ENCODE measurements at places on chromosomes 2 and 18. TPM values are rescaled to one million over a fixed set of nuclear protein-coding genes. Genes with fewer than 3 reads are reported as not detected.

- DNase-seq, result no peak
Observed at GRCh38 chr2:67613227-67613626, 216.1 kb downstream of the ETAA1 start.

- no peak for DNase-seq
Observed at GRCh38 chr2:239349453-239350135, 51.2 kb downstream of the HDAC4 start.

DNA sequence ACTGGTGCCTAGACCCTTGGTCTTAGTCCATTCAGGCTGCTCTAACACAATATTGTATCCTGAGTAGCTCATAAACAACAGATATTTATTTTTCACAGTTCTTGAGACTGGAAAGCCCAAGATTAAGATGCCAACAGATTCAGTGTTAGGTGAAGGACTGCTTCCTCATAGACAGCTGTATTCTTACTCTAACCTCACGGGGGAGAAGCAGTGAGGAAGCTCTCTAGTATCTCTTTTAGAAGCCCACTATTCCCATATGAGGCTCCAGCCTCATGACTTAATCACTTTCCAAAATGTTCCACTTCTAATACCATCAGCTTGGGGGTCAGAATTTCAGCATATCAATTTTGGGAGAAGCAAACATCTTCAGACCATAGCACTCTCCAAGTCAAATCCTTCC, 833.4 kb downstream of the LRRTM4 start:
- no peak for DNase-seq

DNA sequence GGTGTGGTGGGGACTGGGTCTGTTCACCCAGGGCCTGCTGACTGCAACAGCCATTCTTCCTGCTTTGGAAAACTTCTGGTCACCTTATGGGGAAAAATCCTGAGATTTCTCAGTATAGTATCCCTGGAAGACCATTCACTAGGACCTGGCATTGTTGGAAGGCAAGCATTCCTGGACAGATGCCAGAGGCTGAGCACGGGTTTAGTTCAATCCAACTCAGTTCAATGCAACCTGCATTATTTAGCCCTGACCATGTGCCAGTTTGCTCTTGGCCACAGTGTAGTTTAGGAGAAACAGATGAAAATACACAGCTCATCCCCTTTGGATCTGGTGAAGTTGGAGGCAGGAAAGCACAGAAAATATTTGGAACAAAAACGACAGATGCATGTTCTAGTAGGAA, 95.9 kb downstream of the LPIN1 start:
- DNase-seq, result no peak

- DNase-seq, result no peak
Observed at GRCh38 chr2:20443276-20443920, 3.5 kb upstream of the RHOB start.

- no peak for DNase-seq
Observed at GRCh38 chr2:232292395-232293154, 86.0 kb upstream of the ALPP start.

- DNase-seq, result no peak
Observed at GRCh38 chr2:159904127-159904958, 106.3 kb upstream of the CD302 start.

DNA sequence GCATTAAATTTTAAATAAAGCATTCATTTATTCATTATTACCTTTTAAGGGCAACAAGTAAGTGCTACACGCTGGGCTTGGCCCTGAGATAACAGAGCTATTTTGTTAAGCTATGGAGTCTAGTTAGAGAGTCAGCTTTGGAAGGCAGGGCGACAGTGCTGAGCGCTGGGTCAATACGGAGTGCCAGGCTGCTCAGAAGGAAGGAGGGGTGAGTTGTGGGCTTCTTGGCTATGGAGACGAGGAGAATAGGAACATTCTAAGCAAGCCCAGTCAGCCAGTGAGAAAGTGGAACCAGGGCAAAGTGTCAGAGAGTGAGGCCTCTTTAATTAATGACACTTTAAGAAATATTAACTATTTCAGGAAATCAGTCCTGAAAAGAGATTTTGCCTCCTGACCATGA, 288.4 kb downstream of the LRRTM1 start:
- no peak for DNase-seq

DNA sequence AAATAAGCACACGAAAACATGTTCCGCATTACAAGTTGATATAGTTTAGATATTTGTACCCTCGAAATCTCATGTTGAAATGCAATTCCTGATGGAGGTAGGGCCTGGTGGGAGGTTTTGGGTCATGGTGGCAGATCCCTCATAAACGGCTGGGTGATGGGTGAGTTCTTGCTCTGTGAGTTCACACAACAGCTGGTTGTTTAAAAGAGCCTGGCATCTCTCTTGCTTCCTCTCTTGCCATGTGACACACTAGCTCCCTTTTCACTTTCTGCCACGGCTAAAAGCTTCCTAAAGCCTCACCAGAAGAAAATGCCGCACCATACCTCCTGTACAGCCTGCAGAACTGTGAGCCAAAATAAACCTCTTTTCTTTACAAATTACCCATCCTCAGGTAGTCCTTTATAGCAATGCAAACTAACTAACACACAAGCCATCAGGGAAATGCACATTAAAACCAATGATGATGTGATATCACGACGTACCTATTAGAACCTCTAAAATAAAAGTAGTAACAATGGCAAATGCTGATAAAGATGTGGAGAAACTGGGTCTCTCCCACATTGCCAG, 188.5 kb downstream of the ANAPC1 start:
- no peak for DNase-seq

The CEP68 gene
- 30.4 TPM for polyA plus RNA-seq

- DNase-seq, result no peak
Observed at GRCh38 chr18:59655676-59656075, 41.5 kb downstream of the CCBE1 start.

The EPHA4 gene
- 27.8 TPM for polyA plus RNA-seq

DNA sequence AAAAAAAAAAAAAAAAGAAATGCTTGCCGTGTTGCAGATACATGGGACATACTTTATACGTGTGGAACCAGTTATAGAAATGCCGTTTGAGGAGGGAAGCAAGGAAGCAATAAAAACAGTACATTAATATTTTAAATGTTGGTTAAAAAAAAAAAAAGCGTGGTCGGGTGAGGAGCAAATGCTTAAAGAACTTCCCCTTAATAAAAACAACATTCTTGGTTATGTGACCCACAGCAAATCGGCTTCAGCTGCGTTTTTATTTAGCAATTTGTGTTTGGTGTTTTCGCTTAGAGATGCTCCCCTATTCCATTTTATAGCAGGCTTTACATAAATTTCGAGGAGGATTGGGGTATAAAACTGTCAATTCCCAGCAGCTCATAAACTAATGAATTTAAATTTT, 223.6 kb downstream of the LRRTM1 start:
- DNase-seq, result no peak

- DNase-seq, result no peak
Observed at GRCh38 chr18:25896956-25897355, 193.5 kb downstream of the SS18 start.

GRCh38 chr2:39650468-39650867, 15.2 kb upstream of the TMEM178A start:
- DNase-seq, result no peak

DNA sequence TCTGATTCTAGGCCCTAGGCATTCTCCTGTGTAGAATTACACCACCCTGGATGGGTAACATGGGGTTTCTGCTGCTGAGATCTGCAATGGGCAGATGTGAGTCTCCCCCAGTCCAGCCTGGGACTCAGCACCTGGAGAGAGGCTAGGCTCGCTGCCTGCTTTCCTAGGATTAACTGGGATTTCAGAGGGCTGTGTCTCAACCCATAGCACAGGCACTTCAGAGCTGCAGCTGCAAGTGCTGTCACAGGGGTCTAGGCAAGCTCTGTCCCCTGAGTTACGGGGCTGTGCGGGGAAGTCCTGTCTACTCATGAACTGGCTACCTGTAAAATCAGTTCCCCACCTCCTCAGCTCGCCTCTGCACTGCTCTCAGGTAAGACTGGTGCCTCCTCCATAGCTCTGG, 51.5 kb downstream of the CABLES1 start:
- DNase-seq, result no peak

- no peak for DNase-seq
Observed at GRCh38 chr2:57806449-57806968, 240.1 kb upstream of the VRK2 start.

The LRRTM1 gene
- 2.5 TPM for polyA plus RNA-seq

DNA sequence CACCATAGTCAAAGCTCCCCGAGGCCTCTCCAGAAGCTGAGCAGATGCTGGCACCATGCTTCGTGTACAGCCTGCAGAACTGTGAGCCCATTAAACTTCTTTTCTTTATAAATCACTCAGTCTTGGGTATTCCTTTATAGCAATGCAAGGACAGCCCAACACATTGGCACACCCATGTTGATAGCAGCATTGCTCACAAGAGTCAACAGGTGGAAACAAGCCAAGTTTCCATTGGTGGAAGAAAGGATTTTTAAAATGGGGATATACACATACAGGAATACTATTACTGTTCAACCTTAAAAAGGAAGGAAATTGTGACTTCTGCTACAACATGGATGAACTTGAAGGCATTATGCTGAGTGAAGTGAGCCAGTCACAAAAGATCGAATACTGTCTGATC, 186.8 kb upstream of the RAB12 start:
- DNase-seq, result no peak

GRCh38 chr2:217085543-217085942, 225.7 kb upstream of the TNP1 start:
- no peak for DNase-seq

The NRP2 gene
- 64.8 TPM for polyA plus RNA-seq

The KRTCAP3 gene
- polyA plus RNA-seq, result 12.9 TPM

The CPO gene
- 0.31 TPM for polyA plus RNA-seq

DNA sequence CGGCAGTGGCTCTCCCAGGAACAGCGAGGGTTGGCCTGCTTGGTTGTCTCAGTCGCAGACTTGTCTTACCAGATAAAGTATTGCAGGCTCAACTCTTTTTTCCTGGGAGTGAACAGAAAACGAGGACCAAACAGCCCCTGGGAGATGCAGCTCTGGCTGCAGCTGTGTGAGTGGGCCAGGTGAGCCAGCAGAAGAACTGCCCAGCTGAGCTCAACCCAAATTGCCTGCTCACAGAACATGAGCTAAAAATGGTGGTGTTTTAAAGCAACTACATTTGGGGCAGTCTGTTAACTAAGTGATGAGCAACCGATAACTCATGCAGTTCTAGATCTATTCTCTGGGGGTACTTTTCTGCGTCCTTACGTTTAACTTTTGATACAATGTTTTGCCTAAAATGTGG, 161.1 kb upstream of the SIX3 start:
- DNase-seq, result no peak

The SYT4 gene
- polyA plus RNA-seq, result 0.91 TPM

The UPP2 gene
- 0.30 TPM for polyA plus RNA-seq

DNA sequence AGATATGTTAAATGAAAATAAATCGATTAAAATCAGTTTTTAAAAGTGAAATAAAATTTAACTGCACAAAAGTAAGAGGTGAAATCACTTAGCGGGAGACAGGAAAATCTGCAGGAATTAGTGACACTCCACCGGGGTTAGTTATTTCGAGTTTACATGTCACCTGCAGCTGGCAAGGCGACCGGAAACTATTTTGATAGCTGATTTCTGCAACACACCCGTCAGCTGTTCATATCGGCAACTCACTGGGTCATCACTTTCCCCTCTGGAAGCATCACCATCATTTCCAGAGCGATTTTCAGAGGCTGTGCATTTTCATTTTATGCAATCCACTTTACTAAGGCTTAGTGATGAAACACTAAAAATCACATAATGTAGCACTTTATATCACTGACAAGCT, 52.9 kb downstream of the PXDN start:
- DNase-seq, result no peak

GRCh38 chr18:75827751-75828287, 400.3 kb upstream of the SMIM21 start:
- peak; percentile 70 for DNase-seq

DNA sequence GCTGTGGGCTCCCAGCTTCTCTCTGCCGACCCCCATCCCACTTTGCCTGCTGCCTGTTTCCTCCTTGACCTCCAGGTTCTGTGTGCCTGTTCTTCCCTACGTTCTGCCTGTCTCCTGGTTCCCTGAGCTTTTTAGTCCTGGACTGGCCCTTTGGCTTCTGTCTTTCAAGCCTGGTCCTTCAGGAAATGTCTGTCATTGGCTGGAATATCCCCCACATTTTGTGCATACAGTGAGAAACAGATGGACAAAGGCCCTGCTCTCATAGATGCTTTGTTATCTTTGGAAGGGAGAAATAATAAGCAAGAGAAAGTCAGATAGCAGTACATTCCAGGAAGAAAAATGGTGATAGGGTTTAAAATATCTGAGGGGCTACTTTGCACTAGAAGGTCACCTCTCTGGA, 5.7 kb downstream of the MGAT5 start:
- no peak for DNase-seq

The ACADL gene
- polyA plus RNA-seq, result 25.7 TPM

- DNase-seq, result no peak
Observed at GRCh38 chr2:73907840-73908452, 15.1 kb downstream of the ACTG2 start.

GRCh38 chr2:148201075-148202004, 180.4 kb downstream of the MBD5 start:
- no peak for DNase-seq

DNA sequence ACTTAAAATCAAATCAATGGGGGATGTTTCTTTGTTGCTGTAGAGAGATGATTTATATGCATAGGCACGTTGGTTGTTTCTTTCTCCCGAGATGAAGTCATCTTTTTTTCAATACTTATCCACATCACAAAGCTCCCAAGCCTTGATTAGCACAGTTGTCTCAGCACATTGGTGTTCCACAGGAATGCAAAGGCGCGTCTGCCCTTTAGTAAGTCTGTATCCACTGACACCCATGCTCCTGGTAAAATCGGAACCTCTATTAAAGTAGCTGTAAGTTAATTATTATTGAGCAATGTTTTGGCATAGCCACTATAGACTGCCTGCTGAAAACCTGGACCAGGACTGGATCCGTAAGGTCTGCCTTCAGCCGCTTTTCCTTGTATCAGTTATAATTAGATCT, 77.6 kb upstream of the RBM44 start:
- no peak for DNase-seq

The UGT1A5 gene
- polyA plus RNA-seq, result not detected

- peak; percentile 62 for DNase-seq
Observed at GRCh38 chr18:79507076-79507545, 111.4 kb downstream of the NFATC1 start.

DNA sequence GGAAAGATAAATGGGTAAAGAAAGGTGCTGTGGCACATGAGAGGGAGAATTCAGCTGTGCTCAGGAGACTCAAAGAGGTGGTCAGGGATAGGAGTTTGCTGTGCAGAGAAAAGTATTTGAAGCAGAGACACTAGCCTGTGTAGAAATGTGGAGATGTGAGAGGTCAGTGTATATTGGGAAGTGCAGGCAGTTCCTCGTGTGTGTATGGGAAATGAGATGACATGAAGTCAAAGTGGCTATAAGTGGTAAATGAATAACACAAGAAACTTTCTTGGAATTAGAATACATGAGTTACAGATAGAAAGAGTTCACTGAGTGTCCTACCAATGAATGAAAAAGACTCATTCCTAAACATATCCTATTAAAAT, 11.6 kb downstream of the MAP3K20 start:
- DNase-seq, result no peak
